WERI-Rb-1 (cell line): ENCODE measurements at places on chromosomes 7 and 10.

DNA sequence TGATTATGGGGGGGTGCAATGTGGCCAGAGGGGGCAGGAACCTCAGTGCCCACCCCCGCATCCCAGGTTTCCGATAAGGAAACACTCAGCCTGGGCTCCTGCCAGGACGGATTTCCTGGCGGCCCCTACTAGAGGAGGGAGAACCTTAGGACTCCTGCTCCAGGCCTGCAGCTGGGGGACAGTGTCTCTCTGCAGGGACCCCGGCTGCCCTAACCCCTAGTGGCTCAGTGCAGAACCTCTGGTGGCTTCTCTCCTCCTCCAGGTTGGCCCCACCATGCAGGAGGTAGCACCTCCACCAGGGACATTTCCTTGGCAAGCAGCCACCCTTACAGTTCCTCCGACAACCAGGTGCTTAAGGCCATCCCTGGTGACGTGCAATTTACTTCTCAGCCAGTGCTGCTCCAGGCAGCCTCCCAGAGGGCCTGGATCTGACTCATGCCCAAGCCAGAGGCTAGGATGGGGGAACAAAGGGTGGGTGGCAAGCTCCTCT lies 31.9 kb downstream of the SH2B2 start:
- no peak for DNase-seq

- DNase-seq, result no peak
These were observed 6.8 kb downstream of the ARL5B start for GRCh38 chr10:18665815-18666558.

- no peak for DNase-seq
These were observed 6.7 kb upstream of the INHBA start for GRCh38 chr7:41709621-41710020.

DNA sequence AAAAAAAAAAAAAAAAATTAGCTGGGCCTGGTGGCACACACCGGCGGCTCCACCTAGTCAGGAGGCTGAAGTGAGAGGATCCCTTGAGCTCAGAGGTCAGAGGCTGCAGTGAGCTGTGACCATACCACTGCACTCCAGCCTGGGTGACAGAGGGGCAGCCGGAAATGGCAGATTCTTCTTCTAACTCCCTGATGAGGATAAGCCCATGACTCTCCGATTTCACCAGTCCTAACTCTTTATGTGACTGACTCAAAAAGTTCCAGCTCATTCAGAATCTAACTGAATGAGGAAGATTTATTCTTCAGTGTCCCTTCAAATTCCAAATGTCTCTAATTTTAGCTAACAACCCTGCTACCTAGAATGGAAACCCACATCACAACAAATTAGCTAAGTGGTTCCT lies 4.2 kb downstream of the C10orf67 start:
- DNase-seq, result no peak

- DNase-seq, result no peak
These were observed 79.3 kb upstream of the MDFIC start for GRCh38 chr7:114842551-114843065.

- DNase-seq, result no peak
These were observed 23.4 kb upstream of the LIPA start for GRCh38 chr10:89274928-89275327.

DNA sequence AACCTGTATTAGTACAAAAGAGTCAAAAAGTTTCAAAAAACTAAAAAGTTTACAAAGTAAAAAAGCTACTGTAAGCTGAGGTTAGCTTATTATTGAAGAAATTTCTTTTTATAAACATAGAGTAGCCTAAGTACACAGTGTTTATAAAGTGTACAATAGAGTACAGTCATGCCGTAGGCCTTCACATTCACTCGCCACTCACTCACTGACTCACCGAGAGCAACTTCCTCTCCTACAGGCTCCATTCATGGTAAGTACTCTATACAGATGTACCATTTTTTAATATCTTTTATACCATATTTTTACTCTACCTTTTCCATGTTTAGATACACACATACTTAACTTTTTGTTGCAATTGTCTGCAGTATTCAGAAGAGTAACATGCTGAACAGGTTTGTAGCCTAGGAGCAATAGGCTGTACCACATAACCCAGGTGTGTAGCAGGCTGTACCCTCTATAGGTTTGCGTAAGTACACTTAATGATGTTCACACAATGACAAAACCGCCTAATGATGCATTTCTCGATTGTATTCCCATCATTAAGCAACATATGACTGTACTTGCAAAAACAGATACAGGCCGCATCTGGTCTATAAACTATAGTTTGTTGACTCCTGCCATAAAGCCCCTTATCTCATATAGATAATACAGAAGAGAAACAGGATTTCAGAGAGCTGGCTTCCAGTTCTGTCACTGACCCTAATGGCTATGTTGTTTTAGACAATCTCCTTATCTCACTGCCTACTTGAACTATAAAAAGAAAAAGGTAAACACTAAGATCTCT lies 438.8 kb downstream of the HTR7 start:
- DNase-seq, result no peak

DNA sequence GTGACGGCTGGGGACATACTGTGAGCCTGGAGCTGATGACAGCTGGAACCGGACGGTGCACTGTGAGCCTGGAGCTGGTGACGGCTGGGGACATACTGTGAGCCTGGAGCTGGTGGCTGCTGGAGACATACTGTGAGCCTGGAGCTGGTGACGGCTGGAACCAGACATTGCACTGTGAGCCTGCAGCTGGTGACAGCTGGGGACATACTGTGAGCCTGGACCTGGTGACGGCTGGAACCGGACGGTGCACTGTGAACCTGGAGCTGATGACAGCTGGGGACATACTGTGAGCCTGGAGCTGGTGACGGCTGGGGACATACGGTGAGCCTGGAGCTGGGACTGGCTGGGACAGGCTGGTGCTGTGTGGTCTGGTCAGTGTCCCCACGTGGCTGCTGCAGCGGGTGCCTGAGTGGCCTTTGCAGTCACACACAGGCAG lies 47.9 kb downstream of the PTPRN2 start:
- peak; percentile 71 for DNase-seq

DNA sequence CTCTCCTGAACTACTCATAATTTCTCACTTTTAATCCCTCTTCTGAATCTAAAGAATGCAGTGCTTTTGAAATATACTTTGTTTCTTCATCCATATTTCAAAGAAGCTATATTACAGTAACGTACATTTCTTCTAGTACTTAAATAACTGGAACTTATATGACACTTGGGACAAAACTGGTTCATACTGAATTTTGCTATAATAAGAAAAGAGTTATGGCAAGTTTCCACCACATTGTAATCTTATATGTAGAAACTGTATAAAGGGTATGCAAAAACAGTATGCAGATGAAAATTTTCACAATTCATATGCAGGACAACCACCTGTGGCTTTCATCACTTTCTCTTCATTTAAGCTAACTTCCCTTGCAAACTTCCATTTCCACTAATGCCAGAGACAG lies 785.7 kb downstream of the CNTNAP2 start:
- no peak for DNase-seq

DNA sequence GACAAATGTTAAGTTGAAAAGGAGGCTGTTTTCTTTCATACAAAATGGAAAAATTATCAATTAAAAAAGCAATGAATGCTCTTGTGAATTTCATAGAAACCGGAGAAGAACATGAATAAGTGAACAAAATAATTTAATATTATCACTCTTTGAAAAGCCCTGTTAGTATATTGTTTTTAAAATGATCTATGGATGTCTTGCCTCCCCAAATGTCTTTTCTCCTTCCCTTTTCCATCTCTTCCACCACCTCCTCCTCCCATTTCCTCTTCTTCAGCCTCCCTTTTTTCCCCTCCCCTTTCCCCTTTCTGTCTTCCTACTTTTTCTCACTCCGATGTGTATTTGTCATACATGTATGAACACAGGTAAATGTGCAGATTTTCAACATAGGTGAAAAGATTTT lies 234.7 kb downstream of the MALRD1 start:
- DNase-seq, result no peak
